ENCODE measurements at places on chromosomes 16 and 17. TPM values are rescaled to one million over a fixed set of nuclear protein-coding genes. Genes with fewer than 3 reads are reported as not detected.
A peak's percentile ranks its signal among the peaks of the same experiment; 100 is the strongest.

GAS2L2 gene
- total RNA-seq, result not detected

- DNase-seq, result no peak
Measured at GRCh38 chr16:57318240-57318970, 33.9 kb upstream of the PLLP start.

DNA sequence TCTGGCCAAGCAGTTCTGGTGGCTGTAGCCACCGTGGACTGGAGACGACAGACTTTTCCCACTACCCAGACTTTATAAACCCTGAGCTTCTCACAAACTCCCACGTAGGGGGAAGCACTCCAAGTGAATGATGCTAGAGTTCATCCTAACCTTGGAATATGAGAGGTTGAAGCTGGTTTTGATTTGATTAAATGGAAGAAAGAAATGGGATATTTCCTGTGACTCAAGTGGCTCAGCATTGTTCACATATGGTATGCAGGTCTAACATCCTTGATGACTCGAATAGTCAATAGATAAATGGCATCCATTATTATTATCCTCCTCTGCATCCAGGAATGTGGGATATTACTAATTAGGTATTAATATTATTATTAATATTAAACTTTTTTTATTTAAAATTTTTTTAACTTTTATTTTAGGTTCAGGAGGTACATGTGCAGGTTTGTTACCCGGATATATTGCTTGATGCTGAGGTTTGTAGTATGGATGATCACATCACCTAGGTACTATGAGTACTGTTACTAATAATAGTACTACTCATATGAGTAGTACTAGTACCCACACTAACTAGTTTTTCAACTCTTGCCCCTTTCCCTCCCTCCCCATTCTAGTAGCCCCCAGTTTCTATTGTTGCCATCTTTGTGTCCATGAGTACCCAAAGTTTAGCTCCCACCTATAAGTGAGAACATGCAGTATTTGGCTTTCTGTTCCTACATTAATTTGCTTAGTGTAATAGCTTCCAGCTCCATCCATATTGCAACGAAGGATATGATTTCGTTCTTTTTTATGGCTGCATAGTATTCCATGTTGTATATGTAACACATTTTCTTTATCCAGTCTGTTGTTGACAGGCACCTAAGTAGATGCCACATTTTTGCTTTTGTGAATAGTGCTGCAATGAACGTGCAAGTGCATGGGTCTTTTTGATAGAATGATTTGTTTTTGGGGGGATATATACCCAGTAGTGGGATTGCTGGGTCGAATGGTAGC lies 22.9 kb downstream of the PIK3R6 start:
- no peak for DNase-seq

TMEM220 gene
- total RNA-seq, result 0.11 TPM

- DNase-seq, result no peak
Measured at GRCh38 chr16:53895433-53895832, 191.5 kb downstream of the FTO start.

- DNase-seq, result no peak
Measured at GRCh38 chr16:87047221-87048037, 269.8 kb downstream of the C16orf95 start.

- no peak for DNase-seq
Measured at GRCh38 chr17:46175891-46176290, 17.3 kb downstream of the KANSL1 start.

PLA2G10 gene
- total RNA-seq, result not detected

DPEP1 gene
- total RNA-seq, result 0.52 TPM

KRT33B gene
- total RNA-seq, result not detected

IRX5 gene
- total RNA-seq, result 9.3 TPM

GRCh38 chr17:40290629-40291280 lies 3.1 kb downstream of the CDC6 start:
- DNase-seq, result peak; percentile 64

DNA sequence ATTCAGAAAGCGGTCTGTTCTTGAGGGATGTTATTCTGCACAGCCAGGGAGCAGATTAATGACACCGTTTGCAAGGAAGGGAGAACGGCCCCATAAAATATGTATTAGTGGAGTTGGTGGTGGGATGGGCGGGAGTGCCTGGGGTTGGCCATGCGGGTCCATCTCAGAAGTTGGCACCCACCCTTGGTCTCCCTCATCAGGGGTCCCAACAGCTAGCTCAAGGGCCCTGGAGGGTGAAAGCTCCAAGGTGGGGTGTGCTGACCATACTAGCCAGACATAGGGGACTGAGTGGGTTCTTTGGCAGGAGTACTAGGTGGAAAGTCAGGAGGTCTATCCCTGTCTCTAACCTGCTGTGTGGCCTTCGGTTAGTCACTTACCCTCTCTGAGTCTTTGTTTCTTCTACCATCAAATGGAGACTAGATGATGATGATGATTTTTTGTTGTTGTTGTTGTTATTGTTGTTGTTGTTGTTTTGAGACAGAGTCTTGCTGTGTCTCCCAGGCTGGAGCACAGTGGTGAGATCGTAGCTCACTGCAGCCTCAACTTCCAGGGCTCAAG lies 83.2 kb upstream of the BRD7 start:
- DNase-seq, result no peak

DNA sequence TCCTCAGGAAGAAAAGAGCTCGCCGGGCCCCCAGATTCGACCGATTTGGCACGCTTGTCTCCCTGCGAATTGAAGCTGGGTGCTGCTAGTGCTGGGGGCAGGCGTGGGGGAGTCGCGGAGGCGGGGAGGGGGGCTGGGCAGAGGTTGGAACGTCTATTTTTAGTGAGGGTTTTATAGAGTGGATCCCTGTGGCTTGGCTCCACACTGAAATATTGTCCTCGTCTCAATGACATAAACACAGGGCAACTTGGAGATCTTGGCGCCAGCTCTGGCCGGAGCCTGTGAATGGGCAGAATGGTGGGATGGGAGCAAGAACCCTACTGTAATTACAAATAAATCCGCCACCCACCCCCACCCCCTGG lies 15.7 kb upstream of the NOG start:
- DNase-seq, result peak; percentile 17

LRRC46 gene
- total RNA-seq, result 1.1 TPM

DNA sequence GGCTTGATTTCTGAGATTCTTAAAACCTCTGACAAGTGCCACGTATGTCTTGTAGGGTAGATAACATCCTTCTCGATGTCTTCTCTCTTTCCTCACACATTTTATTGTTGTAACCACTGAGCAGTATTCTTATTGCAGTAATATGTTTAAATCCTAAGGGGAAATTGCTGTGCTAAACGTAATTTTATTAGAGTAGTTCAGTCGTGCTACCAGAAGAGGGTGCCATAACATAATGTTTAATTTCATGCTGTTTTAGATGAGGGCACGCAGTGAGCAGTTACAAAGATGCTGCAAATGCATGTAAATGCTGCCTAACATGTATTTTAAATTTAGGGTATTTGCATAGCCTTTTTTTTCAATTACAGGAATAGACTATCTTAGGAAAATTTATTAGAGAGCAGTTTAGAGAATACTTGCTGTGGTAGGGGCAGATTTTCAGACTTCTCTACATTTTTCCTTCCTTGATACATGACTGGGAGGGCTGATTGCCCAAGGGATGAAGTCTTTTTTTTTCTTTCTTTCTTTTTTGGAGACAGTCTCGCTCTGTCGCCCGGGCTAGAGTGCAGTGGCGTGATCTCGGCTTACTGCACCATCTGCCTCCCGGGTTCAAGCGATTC lies 51.7 kb downstream of the GAN start:
- DNase-seq, result peak; percentile 60

HOXB7 gene
- 37.9 TPM for total RNA-seq

C17orf78 gene
- total RNA-seq, result not detected

- no peak for DNase-seq
Measured at GRCh38 chr17:54666559-54666958, 234.1 kb upstream of the TOM1L1 start.

KRT31 gene
- total RNA-seq, result not detected

DNA sequence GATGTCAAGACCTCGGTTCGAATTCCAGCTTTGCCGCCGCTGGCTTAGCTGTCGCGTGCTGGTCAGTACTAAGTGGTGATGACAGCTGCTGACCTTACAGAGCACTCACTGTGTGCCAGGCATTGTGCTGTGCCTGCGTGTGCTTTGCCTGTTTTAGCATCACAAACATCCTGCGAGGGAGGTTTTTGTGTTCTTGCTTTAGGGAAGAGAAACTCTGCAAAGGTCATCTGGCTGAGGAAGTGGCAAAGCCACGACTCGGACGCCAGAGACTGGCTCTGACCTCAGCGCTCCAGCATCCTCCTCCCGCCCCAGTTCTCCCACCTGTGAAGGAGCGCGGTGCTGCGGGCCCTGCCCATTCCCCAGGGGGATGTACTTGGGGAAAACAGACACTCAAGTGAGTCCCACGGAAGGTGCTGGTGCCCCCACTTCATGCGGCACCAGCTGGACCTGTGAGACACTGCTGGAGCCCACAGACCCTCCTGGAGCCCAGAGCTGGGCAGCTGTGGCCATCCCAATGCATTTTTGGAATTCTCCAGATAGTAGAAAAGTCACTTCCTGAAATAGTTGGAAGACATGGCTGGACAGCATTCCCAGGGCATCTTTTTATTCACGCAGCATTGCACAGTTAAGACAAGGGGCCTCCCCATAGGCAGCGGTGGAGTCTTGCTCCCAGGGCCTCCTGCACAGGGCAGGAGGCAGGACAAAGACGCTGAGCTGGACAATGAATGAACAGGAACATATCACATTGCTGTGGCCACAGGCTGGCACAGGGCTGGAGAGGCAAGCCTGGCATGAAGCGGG lies 20.0 kb upstream of the HERPUD1 start:
- DNase-seq, result no peak

GRCh38 chr17:78365561-78366108 lies 5.8 kb upstream of the SOCS3 start:
- DNase-seq, result no peak

DNA sequence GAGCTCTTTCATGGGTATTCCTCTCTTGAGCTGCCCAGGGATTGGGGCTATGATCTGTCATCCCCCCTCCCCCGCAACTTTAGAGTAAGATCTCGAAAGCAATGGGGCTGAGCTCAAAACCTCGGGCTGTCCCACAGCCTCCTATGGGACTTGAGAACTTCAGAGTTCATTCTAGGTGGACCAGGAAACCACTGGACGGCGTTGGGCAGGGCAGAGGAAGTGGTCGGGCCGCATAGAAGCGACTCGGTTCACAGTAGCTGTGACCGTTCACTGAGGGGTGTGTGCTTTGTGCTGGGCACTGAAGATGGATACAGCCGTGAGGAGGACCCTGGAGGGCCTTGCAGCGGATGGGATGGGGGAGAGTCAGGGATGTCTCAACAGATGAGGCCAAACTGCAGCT lies 292.0 kb downstream of the CPPED1 start:
- no peak for DNase-seq

DHODH gene
- total RNA-seq, result 12.8 TPM

DNA sequence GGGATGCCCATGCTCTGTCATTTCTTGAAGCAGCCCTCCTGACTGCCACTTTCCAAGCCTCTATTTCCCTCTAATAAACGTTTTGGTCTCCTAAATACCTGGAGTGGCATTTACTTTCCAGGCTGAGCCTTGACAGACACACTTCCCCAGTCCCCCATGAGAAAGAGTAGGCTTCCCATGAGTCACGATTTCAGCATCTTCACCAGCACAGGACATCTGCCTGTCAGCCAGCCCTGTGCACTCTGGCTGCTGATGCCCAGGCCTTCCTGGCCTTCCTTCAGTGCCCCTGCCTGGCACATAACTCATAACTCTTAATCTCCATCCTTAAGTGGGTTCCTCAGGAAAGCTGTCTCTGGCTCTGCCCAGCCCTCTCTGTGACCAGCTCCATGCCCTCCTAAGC lies 30.8 kb upstream of the GAS7 start:
- DNase-seq, result no peak

All from A673 (cell line).